ENCODE measurements at places on chromosomes 1 and 21. TPM values are rescaled to one million over a fixed set of nuclear protein-coding genes. Genes with fewer than 3 reads are reported as not detected.

The CFAP45 gene
- 0.73 TPM for total RNA-seq

The XCL1 gene
- not detected for total RNA-seq

The SYNJ1 gene
- 13.2 TPM for total RNA-seq

The THEMIS2 gene
- total RNA-seq = 8.9 TPM

The HPCA gene
- not detected for total RNA-seq

The NIBAN1 gene
- total RNA-seq = 152 TPM

The HES3 gene
- total RNA-seq = not detected

The NBPF20 gene
- 10.0 TPM for total RNA-seq

The SPATA1 gene
- total RNA-seq = 0.46 TPM

The IPP gene
- 16.0 TPM for total RNA-seq

The NFASC gene
- total RNA-seq = 47.6 TPM

The FUCA1 gene
- total RNA-seq = 30.2 TPM

The ANKRD13C gene
- 24.0 TPM for total RNA-seq

The VWA5B1 gene
- not detected for total RNA-seq

The TRAPPC10 gene
- 28.6 TPM for total RNA-seq

The TMOD4 gene
- total RNA-seq = not detected
